Activated T-cell treated with anti-CD3 and anti-CD28 coated beads, Interleukin-2, amount 50 U/mL, for 72 hours (primary cell): ENCODE measurements at places on chromosomes 7 and 10. TPM values are rescaled to one million over a fixed set of nuclear protein-coding genes. Genes with fewer than 3 reads are reported as not detected.

Gene UBTD1
- total RNA-seq = 4.1 TPM

Gene LRRN3
- total RNA-seq = 24.0 TPM

Gene ZNF12
- 21.5 TPM for total RNA-seq

Gene MDH2
- total RNA-seq = 162 TPM

DNA sequence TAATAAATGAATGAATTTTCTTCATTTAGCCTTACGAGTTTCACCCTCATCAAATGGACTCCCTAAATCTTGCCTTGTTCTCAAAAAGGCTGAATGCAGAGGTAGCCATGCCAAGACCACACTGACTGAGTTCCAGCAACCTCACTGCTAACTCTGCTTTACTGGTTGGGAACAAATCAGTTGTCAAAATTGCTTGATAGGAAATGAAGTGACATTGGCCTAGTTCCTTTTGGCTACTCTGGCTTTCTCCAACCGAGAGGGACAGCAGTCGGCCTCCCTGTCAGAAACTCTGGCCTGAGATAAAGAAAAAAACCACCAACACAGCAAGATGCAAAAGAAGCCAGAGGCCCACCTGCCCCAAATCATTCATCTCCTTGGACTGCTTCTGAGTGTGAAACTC is 87.0 kb downstream of the PPP1R3C start:
- DNase-seq = no peak

GRCh38 chr7:43108255-43109011 is 4.0 kb upstream of the HECW1 start:
- DNase-seq = peak; percentile 69

DNA sequence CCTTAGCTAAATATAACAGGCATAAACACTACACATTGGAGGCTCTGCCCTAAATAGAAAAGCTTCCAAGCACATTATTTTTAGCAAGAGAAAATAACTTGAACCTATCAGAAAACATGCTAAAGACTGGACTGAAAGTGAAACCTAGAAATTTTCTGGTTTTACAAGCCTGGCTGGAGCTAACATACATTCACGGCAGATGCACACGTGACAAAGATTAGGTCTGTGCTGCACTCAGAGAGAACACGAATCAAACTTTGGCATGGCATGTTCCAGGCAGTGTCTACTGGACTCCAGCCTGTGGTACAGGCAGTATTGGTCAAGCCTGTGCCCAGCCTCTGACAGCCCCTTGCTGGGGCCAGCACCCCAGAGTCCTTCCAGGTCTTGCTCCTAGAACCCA is 94.1 kb upstream of the PCBD1 start:
- DNase-seq = no peak

DNA sequence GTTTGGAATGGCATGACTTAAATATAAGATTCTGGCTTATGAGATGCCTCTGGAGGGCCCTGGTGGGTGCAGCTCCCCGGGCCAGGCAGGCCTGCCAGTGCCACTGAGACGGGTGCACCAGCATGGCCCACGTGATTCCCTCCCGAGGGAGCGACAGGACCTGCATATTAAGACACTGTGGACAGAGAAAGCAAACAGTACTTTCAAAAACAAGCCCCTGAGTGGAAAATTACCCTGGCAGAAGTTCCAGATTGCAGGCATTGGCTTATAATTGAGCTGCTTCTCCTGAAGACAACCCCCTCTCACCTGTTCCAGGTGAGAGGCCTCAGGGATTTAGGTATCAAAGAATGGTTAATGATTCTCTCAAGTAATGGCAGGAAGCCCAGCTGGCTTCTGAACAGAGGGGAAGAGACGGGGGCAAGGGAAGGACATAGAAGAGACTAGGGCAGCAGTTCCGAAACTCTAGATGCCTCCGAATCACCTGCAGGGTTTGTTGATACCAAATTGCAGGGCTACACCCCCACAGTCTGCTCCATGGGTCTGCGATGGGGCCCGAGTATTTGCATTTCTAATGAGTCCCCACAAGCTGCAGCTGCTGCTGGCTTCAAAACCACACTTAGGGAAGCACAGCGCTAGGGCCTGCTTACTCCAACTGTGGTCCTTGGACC is 66.0 kb upstream of the DOCK1 start:
- no peak for DNase-seq

DNA sequence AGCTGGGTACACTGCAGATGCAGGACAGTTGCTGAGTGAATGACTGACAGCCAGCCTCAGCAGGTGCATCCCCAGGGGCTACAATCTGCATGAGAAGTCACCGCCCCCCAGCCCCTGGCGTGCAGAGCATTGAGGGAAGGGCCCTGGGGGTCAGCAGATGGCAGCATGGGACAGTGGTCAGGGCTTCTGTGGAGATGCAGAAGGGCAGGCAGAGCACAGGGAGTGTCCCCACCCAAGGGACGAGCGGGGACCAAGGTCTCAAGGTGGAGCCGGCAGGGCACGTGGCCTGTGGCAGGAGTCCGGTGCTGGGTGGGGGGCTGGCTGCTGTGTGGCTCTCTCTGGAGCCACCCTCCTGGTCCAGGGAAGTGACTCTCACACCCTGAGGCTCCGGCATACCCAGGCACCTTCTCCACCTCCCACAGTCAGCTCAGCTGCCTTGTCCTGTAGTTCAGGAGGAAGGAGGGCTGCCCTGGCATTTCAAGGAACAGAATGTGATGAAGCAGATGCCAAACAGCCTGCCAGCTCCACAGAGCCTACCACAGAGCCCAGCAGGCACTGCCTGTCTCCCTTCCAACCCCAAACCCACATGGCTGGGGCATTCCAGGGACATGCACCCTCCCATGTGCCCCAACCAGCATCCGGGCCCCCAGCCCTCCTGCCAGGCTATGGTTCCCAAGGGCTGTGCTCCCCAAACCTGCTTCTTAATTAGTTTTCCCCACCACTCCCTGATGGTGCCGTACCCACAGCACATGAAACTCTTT is 114.5 kb downstream of the TMEM130 start:
- DNase-seq = no peak

- DNase-seq = no peak
Measured at GRCh38 chr7:25982684-25983083, 169.3 kb upstream of the NFE2L3 start.

- no peak for DNase-seq
Measured at GRCh38 chr7:128811631-128812430, 18.4 kb upstream of the FLNC start.
